ENCODE measurements at places on chromosomes 6 and 20. TPM values are rescaled to one million over a fixed set of nuclear protein-coding genes. Genes with fewer than 3 reads are reported as not detected.

- no peak for DNase-seq
Observed at GRCh38 chr6:56749632-56750151, 107.0 kb upstream of the DST start.

Gene SIRPA
- total RNA-seq, result 62.9 TPM

Gene ZC2HC1B
- not detected for total RNA-seq

Gene MATN4
- 0.69 TPM for total RNA-seq

Gene ARMC12
- 0.52 TPM for total RNA-seq

- no peak for DNase-seq
Observed at GRCh38 chr6:35224720-35225119, 11.0 kb downstream of the SCUBE3 start.

GRCh38 chr20:11429889-11430519 lies 487.7 kb upstream of the BTBD3 start:
- no peak for DNase-seq

- no peak for DNase-seq
Observed at GRCh38 chr6:138849791-138850190, 53.9 kb downstream of the ECT2L start.

GRCh38 chr20:35517125-35517524 lies 12.3 kb downstream of the C20orf173 start:
- no peak for DNase-seq

DNA sequence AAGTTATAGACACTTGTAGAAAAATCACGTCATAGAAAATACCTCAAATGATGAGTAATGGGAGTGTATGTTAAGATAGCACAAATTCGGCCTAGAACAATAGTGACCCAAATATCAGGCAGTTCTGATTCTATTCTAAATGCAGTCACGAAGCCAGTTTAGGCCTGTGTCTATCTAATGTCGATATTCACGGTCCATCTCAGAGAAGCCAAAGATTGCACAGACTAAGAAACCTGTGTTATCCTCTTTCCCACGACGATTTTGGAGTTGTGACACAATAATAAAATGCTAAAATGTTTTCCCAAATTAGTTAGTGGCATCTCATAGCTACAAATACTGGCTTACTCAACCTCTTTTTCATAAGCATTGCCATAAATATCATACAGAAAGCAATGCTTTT lies 4.0 kb downstream of the HIVEP2 start:
- DNase-seq, result no peak

Gene ADIG
- total RNA-seq, result not detected
